ENCODE measurements at places on chromosomes 1 and 21.
A peak's percentile ranks its signal among the peaks of the same experiment; 100 is the strongest.

DNA sequence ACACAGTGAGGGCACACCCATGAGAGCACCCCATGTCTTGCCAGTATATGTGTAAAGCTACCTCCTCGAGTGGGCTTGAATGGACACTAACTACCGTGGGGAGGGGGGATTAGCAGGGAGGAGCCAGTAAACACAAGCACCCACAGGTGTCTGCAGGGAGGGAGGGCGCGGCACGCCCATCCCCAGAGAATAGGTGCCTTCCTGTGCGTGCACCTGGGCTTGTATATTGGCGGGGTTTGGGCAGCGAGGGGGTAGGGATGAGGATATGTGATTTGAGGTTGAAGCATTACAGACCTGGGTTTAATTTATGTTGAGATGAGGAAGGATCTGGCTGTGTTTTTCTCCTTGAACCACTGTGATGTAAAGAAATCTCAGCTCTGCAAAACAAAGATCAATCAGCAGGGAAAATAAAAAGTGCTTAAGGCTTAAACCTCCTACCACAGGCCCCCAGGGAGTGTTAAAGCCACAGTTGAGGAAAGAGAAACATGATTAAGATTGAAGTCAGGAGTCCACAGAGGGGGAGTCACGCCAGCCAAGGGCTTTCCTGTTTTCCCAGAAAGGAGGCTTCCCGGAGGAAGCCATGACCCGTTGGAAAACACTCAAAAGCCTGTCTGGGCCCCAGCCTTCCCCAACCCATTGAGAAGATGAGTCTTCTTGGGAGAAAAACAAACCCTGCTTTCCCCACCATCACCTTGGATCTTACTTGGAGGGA is 80.0 kb downstream of the CAMK2N1 start:
- peak; percentile 30 for DNase-seq

- peak; percentile 15 for DNase-seq
Measured at GRCh38 chr1:201050515-201051277, 27.2 kb upstream of the KIF21B start.

- peak; percentile 41 for DNase-seq
Measured at GRCh38 chr1:93471911-93472310, 24.0 kb downstream of the FNBP1L start.

DNA sequence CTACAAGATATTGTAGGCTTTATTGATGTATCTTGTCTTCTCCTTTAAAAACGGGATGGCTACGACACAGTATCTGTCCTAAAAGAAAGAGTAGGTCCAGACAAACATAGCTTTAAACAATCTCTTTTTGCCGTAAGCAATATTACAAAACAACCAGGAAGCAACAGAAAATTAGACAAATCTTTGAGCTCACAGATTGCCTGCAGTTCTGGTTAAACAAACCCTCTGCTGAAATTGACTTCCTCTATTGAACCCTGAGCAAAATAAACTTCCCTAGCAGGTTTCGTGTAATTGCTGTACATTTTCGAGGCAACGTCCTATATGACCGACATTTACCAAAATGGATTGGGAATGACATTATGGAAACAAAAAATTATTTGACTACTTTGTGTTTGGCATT is 50.6 kb downstream of the CHML start:
- no peak for DNase-seq

DNA sequence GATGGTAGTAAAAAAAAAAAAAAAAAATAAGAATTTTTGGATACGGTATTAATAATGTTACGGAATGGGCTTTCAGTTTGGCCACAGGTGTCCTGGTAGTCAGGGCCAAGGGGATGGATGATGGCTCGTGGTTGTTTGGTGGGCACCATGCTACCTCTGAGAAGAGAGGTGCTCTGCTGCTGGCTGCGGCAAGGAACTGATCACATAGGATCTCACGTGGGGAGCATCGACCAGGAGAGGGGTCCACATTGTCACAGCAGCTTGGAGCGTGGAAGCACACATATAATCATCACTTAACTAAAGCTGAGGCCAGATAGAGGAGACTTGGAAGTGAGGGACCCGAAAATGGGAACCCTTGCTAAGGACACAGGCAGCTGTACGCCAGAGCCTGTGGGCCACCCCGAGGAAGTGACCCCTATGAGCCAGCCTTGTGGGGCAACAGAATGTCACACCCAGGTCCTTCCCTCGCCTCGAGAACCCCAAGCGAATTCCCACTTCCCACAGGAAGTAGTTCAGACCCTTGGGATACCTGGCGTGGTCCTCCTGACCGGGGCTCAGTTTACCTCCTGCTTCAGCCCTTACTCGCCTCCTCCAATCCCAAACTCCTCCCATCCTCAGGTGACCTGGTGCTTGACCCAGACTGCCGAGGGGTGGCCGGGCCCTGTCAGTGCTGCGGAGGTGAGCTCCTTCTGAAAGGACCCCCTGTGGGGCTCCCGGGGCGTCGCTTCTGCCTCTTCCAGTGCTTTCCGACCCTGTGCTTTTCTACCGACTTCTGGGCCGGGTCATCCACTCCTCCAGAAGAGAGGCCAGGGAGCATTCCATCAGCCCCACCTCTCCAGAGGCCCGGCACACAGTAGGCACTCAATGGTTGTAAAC is 222.0 kb downstream of the CAMTA1 start:
- DNase-seq = no peak

Data from HCEC 1CT (cell line).